ENCODE measurements at places on chromosomes 2 and 18.

- no peak for DNase-seq
Measured at GRCh38 chr18:6574631-6575030, 154.9 kb upstream of the ARHGAP28 start.

DNA sequence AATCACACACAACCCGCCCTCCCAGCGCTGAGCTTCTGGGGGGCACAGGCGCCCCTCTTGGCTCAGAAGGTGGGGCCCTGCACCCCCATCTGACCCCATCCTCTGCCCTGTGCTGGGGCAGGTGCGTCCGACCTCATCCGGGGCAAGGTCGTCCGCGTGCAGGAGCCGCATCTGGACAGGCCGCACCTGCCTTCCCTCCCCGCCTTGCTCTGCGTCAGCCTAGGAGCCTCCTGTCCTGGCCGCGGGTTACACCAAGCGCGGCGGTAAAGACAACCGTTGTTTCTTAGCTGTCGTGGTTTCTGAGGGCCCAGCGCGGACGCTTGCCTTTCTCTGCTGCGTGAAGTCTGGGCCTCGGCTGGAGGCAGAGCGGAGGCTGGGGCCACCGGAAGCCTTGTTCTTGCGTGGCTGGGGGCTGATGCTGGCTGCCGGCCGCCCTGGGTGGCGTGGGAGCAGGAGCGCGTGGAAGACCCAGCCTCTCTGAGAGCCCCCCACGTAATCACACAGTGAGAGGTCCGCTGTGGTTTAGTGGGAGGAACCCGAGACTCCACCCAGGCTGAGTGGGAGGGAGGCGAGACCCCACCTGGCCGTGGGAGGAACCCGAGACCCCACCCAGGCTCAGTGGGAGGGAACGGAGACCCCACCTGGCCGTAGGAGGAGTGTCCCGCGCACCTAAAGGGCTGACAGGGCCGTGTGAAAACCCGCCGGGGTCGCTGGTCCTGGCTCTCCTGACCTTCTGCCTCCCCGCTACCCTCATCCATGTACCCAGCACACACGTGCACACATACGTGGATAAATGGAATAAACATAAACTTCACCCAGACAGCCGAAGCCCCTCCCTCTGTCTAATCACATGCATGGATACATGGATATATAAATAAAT lies 51.8 kb downstream of the KCNG2 start:
- DNase-seq, result no peak

DNA sequence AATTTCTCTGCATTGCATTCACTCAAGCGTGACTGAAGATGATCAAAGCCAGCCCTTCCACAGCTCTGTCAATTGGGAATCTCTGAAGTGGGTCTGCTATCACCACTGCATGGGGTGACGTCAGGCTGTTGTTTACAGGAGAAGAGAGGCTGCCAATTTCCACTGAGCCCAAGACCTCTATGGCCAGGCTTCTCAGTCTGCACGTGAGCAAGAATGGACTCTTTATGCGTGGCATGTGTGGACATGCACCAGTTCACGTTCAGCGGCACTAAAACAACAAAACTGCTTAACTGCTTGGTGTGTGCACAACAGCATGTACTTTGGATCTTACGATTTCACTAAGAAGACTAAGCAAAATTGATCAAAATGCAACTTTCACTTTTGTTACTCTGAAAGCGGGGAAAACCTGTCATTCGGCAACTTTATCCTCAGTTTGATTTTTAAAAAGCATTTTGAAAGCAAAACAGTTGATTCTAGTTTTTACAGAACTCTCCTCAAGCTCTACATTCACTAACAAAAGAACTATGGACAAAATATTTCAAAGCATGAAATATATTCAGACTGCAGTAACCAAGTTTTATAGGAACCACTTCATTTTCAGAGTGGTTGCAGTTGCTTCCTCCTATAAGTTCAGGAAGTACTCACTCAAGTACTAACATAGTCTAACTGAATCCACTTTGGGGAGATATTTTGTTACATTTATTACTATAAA lies 77.0 kb upstream of the SERTAD2 start:
- DNase-seq, result peak; percentile 38

- no peak for DNase-seq
Measured at GRCh38 chr2:28828382-28828781, 17.7 kb downstream of the SPDYA start.

DNA sequence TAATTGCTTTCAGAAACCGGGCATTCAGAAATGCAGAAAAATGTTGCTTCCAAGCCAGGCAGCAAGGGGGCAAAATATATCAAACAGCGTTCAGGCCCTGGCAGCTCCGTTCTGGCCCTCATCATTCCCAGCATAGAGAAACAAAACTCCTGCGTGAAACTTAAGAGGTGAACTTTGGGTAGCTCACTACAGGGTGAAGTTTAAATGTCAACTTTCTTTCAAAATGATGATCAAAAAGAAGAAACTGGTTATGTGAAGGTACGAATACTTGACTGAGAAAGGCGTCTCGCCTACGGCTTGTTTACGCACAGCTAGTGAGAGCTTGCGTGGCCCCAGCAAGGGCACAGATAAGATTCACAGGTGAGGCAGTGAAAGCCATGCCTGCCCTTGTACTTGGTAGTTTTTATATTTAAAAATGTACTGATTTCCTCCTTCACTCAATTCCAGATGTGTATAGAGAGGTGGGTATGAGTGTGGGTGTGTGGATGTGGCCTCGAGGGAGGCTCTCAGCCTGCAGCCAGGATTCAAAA lies 127.5 kb downstream of the NFATC1 start:
- DNase-seq, result peak; percentile 35

DNA sequence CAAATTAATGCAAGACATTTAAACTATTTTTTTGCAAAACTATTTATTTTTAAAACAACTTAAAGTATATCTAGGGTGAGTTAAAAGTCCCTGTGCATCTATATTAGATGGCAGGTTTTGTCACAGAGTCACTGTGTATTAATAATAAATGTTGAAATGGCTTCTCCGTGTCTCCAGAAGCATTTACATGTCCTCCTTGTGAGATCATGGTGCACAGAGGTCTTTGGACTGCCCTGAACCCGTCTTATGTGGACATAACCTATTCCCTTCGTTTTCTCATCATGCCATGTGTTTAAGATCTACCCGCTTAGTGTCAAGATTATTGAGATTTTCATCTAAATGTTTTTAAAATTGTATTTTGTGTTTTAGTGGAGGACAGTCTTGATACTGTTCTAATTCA lies 39.3 kb downstream of the SOCS6 start:
- DNase-seq, result no peak

DNA sequence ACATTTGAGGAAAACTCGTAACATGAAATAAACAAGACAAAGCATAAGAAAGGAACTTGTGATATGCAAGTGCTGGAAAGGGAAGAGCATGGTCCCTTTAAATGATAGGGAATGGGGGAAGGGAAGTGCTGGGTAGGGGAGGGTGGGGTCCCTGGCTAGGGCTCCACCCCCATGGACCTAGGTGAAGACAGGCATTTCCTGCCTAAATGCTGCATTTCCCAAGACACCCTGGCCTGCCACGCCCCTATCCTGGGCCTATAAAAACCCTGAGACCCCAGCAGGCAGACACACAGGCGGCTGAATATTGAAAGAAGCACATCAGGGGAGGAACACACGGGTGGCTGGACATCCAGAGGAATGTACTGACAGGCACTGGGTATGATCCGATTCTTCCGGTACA lies 499.9 kb downstream of the ZEB2 start:
- no peak for DNase-seq

DNA sequence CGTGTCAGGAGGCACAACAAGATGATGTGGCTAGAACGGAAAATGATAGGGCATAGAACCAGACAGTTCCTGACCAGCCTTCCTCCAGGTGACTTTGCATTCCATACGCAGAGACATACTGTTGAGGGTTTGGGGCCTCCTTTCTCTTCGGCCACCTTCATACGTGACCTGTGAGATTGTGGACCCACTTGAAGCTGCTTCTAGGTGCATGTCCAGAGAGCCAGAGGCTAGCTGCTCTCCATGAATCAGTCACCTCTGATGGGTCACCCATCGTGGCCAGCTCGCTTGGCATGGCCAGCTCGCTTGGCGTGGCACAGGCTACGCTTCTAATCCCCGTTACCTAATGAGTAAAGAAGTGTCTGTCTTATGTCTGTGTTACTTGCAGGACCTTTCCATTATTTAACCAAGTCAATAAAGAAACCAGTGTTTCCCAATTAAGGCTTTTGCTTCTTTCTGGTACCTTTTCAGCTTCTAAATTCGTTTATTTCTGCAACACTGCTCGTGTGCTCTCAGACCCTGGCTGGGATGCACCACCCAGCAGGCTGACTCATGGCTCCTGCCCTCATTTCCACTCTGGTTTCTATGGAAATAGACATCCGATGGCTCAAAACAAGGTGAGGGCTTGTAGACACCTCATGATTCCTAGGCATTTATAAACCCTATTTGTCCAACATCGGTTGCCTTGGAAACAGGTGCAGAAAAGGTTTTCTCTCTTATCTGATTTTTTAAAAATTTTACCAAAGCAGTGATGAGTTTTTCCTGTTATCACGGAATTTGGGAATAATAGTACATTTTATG lies 86.7 kb upstream of the B3GNT7 start:
- DNase-seq, result no peak

GRCh38 chr2:178513876-178514275 lies 33.6 kb downstream of the PLEKHA3 start:
- no peak for DNase-seq

GRCh38 chr18:44626807-44627206 lies 53.9 kb upstream of the SETBP1 start:
- no peak for DNase-seq

DNA sequence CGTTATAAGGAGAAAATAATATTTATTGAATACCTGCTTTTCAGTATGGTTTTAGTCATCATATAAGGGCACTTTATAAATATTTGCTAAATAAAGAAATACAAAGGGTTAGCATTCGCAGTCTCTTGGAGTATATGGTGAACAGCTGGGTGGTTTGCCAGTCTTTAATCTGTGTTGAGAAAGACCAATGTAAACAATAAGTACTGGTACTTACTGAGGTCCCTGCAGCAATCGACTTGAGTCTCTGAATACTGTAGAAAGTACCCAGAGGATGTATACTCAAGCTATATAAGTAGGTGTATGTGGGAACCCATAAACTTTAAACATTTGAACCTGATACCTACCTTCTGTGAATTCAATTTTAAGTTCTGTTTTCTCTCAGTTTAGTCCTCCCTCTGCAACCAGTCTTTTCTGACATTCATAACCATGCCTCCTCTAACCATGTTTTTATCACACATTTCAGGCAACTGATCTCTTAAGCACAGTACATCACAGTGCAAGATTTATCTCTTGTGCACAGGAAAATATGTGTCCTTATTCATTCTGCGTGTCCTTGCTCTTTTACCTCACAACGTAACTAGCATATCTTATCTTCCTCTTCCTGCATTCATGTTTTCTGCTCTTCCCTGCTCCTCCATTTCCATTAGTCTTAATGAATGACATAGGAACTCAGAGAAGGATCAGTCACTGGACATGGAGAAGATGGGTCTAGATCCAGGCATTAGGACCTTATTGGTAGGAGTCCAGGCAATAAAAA lies 21.7 kb downstream of the C18orf63 start:
- no peak for DNase-seq

DNA sequence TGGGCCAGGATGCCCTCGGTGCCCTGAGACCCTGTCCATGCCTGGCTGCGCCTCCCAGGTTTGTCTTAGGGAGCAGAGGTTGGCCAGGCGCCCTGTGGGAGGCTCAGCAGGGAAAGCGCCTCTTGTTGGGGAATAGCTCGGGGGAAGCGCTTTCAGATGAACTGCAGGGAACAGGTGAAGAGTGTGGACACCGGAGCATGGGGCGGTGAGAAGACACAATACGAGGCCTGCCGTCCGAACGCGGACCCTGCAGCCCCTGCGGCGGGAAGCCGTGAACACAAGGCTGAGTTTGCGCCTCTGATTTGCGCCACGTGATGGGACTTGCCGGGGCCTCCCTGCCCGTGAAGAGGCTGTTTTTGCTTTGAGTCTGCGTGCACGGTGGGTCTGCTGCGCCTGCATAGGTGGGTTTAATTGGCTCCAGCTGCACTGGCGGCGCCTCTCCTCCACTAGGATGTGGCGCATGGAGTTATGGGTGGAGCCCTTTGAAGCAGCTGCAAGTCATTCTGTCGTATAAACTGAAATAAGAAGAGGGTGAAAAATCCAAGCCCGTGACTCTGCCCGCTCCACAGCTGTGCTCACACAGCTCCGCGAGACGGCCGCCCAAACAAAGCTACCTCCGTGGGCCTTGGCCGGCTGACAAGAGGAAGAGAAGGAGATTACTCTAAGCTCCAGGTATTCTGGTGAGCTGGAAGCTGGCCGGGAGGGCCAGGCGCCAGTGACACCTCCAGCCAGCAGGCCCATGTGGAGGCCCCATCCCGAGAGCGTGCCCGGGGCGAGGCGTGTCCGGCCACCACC lies 103.5 kb upstream of the CTDP1 start:
- no peak for DNase-seq

GRCh38 chr2:67321588-67321903 lies 75.6 kb upstream of the ETAA1 start:
- DNase-seq, result no peak

DNA sequence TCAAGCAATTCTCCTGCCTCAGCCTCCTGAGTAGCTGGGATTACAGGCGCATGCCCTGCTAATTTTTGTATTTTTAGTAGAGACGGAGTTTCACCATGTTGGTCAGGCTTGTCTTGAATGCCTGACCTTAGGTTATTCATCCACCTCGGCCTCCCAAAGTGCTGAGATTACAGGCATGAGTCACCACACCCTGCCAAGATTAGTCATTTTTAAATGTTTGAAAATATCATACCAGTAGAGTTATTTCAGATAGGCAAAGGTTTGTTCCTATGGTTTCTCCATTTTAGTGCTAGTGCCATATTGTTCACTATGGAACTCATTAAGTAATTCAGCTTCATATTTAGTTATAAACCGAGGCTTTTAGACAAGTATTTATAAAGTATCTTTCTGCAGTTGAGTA lies 52.3 kb downstream of the HIBCH start:
- no peak for DNase-seq

GRCh38 chr18:48002933-48003365 lies 72.5 kb upstream of the SMAD2 start:
- no peak for DNase-seq

GRCh38 chr2:231680992-231681852 lies 27.1 kb upstream of the PTMA start:
- no peak for DNase-seq

DNA sequence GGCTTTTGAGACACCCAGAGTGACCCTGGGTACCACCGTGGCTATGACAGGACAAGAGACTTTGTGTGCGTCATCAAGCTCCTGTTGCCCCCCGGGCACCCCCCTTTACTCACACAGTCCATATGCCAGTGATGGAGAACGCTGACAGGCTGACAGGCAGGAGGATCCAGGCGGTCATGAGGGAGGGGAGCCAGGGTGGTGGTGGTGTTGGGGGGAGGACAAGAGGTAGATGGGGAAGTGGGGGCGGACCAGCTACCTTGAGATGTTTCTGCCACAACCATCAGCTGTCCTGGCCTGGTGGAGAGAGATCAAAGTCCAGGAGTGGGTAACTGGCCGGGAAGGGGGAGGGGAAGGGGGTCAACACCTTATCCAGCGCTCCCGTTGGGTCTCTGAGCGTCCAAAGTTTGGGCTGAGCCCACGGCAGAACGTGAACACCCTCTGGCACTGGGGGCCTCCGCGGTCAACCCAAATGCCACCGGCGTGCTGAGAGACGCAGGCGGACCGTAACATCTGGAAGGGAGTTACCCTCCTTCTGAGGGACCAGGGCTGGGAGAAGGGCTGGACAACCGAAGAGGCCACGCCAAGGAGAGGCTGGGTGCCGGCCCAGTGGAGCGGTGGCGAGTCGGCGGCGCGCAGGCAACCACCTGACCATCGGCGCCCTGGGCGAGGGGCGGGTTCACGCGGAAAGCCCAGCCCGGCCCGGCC lies 575 bp downstream of the TMEM150A start:
- no peak for DNase-seq
